A549 treated with Hydrocortisone at 1 μM for 4 hours (cell line): ENCODE measurements at places on chromosomes 3 and 15. TPM values are rescaled to one million over a fixed set of nuclear protein-coding genes. Genes with fewer than 3 reads are reported as not detected.

The PPARG gene
- total RNA-seq = 37.4 to 43.6 TPM (median 41.5 TPM) in 5 replicates

The ACTC1 gene
- 0.16 to 0.26 TPM (median 0.25 TPM) in 4 of 5 replicates, not detected in the other for total RNA-seq

The MESP2 gene
- total RNA-seq = 0.24 to 0.84 TPM (median 0.48 TPM) in 5 replicates

The GPR149 gene
- total RNA-seq = not detected in 5 replicates

The GPR160 gene
- 1.4 to 1.9 TPM (median 1.6 TPM) in 5 replicates for total RNA-seq

The ISLR2 gene
- total RNA-seq = 0.07 to 0.28 TPM (median 0.18 TPM) in 5 replicates

The PEX5L gene
- not detected in 5 replicates for total RNA-seq

The TMF1 gene
- total RNA-seq = 10.5 to 17.3 TPM (median 13.3 TPM) in 5 replicates

The ARPIN gene
- 9.9 to 15.1 TPM (median 12.5 TPM) in 5 replicates for total RNA-seq

The RTP4 gene
- total RNA-seq = not detected in 5 replicates

The ETFA gene
- 227 to 261 TPM (median 260 TPM) in 5 replicates for total RNA-seq

The ZCWPW2 gene
- total RNA-seq = 0.25 TPM in 1 of 5 replicates, not detected in the others

The FSIP1 gene
- total RNA-seq = 0.53 to 1.6 TPM (median 0.95 TPM) in 5 replicates

The DUOXA2 gene
- total RNA-seq = not detected in 5 replicates

The CASR gene
- total RNA-seq = not detected in 5 replicates

The GATA2 gene
- 3.7 to 5.6 TPM (median 5.1 TPM) in 5 replicates for total RNA-seq

The ACY1 gene
- total RNA-seq = 21.2 to 26.4 TPM (median 24.4 TPM) in 5 replicates

The CHRNA3 gene
- 0.32 to 0.82 TPM (median 0.36 TPM) in 5 replicates for total RNA-seq

The GOLGA8K gene
- 0.53 to 0.85 TPM (median 0.60 TPM) in 5 replicates for total RNA-seq

The CPLX3 gene
- 0.05 to 0.06 TPM in 2 of 5 replicates, not detected in the others for total RNA-seq

The FBXO40 gene
- not detected in 5 replicates for total RNA-seq

The ZMAT3 gene
- 5.4 to 7.6 TPM (median 6.6 TPM) in 5 replicates for total RNA-seq

The LMOD3 gene
- not detected in 5 replicates for total RNA-seq

The TARS3 gene
- 6.5 to 9.9 TPM (median 7.7 TPM) in 5 replicates for total RNA-seq

The GOLGA8J gene
- total RNA-seq = 0.16 TPM in 1 of 5 replicates, not detected in the others

The ERICH6 gene
- total RNA-seq = 0.07 TPM in 1 of 5 replicates, not detected in the others

The ALDH1A3 gene
- total RNA-seq = 14.5 to 24.0 TPM (median 16.4 TPM) in 5 replicates

The C3orf49 gene
- not detected in 5 replicates for total RNA-seq

The CIAO2A gene
- 106 to 154 TPM (median 121 TPM) in 5 replicates for total RNA-seq

The THSD4 gene
- 21.6 to 31.5 TPM (median 27.2 TPM) in 5 replicates for total RNA-seq

The PSTPIP1 gene
- 0.21 TPM in 1 of 5 replicates, not detected in the others for total RNA-seq

The RHOV gene
- total RNA-seq = 3.7 to 4.8 TPM (median 4.6 TPM) in 5 replicates

The LEKR1 gene
- 0.54 to 0.63 TPM (median 0.59 TPM) in 5 replicates for total RNA-seq

The CSPG5 gene
- total RNA-seq = 0.84 to 1.1 TPM (median 1.1 TPM) in 5 replicates

The CAND2 gene
- 0.36 to 0.67 TPM (median 0.37 TPM) in 5 replicates for total RNA-seq

The LYZL4 gene
- not detected in 5 replicates for total RNA-seq

The GPR27 gene
- total RNA-seq = 2.4 to 3.1 TPM (median 3.0 TPM) in 5 replicates

The ARGFX gene
- total RNA-seq = not detected in 5 replicates

The SH2D7 gene
- not detected in 5 replicates for total RNA-seq

The THRB gene
- 1.1 to 1.6 TPM (median 1.3 TPM) in 5 replicates for total RNA-seq

The CCR3 gene
- not detected in 5 replicates for total RNA-seq

The CCK gene
- 1.3 to 2.3 TPM (median 1.9 TPM) in 5 replicates for total RNA-seq

The OIP5 gene
- total RNA-seq = 13.0 to 13.8 TPM (median 13.1 TPM) in 5 replicates

The NR1I2 gene
- total RNA-seq = not detected in 5 replicates

The SCAANT1 gene
- not detected in 5 replicates for total RNA-seq

The GUCA1C gene
- not detected in 5 replicates for total RNA-seq

The STRC gene
- total RNA-seq = 0.08 to 0.16 TPM (median 0.11 TPM) in 4 of 5 replicates, not detected in the other

The P4HTM gene
- total RNA-seq = 12.2 to 20.2 TPM (median 17.5 TPM) in 5 replicates

The RARRES1 gene
- 6.8 to 10.6 TPM (median 8.7 TPM) in 5 replicates for total RNA-seq

The MYL3 gene
- 0.14 to 0.21 TPM (median 0.17 TPM) in 4 of 5 replicates, not detected in the other for total RNA-seq
